Epithelial cell of proximal tubule (primary cell): ENCODE measurements at places on chromosomes 7 and 10. TPM values are rescaled to one million over a fixed set of nuclear protein-coding genes. Genes with fewer than 3 reads are reported as not detected.
A peak's percentile ranks its signal among the peaks of the same experiment; 100 is the strongest.

GRCh38 chr10:36780158-36780557, 345.2 kb upstream of the ANKRD30A start:
- DNase-seq, result no peak

DNA sequence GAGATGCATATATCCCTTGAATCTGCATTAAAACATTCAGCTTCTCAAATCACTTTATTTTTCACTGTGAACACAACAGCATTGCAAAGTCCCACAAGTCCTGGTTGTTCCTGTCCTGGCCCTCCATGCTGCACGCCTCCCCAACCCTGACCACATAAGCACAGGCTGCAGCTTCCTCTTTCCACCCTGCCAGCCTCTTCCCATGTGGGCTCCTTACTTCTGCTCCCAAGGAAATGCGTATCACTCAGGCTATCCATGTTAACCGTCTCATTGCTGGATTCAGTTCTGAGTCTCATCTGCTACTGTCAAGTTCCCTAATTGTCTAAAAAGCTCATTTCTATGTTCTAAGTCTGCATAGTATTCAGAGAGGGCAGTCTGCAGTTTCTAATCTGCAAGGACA, 89.7 kb upstream of the ZPBP start:
- DNase-seq, result no peak

DNA sequence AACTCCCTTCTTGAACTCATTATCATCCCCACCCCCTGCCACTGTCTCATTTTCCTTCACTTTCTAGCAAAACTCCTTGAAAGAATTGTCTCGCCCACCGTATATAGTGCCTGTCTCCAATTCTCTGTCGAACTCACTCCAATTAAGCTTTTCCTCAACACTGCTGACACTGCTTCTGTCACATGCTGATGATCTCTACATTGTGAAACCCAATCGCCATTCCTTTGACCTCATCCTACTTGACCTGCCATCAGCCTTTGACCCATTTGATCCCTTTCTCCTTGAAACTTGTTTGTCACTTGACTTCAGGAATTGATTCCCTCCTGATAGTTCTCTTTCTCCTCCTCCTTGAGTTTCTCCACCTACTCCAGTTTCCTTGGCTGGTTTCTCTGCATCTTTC, 54.8 kb downstream of the CCDC71L start:
- no peak for DNase-seq

GRCh38 chr10:89869180-89869579, 167.8 kb downstream of the KIF20B start:
- no peak for DNase-seq

- no peak for DNase-seq
Observed at GRCh38 chr7:1864161-1864940, 194.3 kb downstream of the ELFN1 start.

TRPV6 gene
- total RNA-seq, result 0.06 and 0.29 TPM in 2 replicates

TRDMT1 gene
- total RNA-seq, result 3.1 and 4.6 TPM in 2 replicates

- no peak for DNase-seq
Observed at GRCh38 chr7:111690364-111691111, 128.2 kb upstream of the IMMP2L start.

DNA sequence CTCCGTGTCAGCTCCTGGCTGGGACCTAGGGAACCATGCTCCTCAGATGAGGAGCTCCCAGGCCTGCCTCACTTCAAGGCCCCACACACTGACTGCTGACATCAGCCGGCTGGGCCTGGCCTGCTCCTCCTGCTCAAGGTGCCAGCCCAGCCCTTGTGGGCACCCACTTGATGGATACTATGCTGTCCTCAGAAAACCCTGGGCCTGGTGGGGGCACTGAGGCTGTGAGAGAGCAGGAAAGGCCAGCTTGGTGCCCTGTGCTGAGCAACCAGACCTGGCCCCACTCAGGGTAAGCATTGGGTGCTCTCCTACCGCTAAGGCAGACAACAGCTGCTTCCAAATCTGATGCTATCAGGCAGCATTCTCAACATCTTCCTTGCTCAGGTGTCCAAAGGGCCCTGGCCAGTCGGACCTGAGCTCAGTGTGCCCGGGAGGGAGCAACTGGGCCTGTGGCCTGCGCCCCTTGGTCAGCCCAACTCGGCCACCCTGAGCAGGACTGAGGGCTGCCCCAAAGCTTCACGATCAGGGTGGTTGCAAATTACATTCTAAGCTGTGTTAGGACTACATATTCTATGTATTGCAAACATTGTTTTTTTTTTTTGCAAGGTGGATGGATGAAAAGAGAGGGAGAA, 21.9 kb upstream of the ANTXRL start:
- no peak for DNase-seq

DNA sequence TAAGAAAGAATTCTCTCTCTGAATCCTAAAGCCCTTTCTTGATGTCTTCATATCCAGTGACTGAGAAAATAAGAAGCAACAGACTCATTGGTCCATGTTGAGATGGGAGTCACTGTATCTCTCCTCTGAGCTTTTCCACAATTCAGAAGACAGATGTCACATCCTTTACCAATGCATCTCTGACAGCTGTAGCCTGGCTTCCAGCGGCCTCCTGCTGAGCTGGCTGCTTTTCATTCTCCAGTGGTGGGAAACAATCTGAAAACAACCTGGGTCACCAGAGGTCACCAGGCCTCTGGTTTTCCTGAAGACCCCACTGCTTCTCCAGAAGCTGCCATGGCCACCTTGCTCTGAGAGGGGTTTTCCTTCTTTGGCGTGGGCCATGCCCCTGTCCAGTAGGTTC, 18.3 kb upstream of the RPA3 start:
- DNase-seq, result no peak

AFAP1L2 gene
- total RNA-seq, result 9.6 and 14.2 TPM in 2 replicates

SLC26A3 gene
- total RNA-seq, result not detected in 2 replicates

GRCh38 chr7:28729281-28729680, 228.8 kb downstream of the TRIL start:
- no peak for DNase-seq

DNA sequence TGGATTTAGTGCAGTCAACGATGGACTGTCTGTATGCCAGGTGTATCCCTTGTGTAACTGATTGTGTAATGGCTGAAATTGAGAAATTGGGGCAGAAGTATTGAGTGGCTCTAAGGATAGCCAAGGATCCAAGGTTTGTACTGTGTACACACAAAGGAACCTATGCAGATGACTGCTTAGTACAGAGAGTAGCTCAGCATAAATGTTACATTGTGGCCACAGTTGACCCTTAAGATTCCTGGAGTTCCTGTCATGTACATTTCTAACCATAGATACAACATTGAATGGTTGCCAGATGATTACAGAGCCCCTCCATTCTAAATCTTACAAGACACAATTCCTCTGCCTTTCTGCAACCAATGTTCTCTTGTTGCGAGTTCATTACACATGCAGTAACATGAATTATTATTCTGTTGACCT, 25.3 kb downstream of the CCDC126 start:
- no peak for DNase-seq

TRIM24 gene
- 17.4 and 21.4 TPM in 2 replicates for total RNA-seq

TAS2R41 gene
- not detected in 2 replicates for total RNA-seq

GRCh38 chr7:37150180-37150579, 298.5 kb downstream of the ELMO1 start:
- DNase-seq, result no peak

DNA sequence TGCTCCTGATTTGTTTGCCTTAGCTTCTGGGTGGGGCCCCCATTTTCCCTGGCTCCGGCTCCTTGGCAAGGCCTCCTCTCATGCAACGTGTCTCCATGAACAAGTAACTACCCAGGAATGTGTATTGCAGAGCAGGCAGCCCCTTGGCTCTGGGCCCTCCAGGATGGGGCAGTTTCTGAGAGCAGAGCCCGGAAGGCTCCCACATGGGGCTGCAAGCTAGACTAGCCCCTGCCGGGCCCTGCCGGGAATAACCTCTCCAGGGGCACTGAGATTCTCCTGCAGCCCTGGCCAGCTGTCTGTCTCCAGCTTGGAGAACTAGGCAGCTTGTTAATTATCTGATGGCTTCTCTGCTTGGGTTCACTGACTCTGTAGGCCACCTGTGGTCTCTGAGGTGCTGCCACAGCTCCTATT, 184.0 kb upstream of the INHBA start:
- DNase-seq, result no peak

GRCh38 chr10:103145046-103145445, 48.0 kb downstream of the NT5C2 start:
- DNase-seq, result no peak

ABCB1 gene
- total RNA-seq, result 9.3 and 13.3 TPM in 2 replicates

UCMA gene
- not detected in 2 replicates for total RNA-seq

AZGP1 gene
- total RNA-seq, result not detected in 2 replicates

SLC39A12 gene
- total RNA-seq, result not detected in 2 replicates

- no peak for DNase-seq
Observed at GRCh38 chr10:24652381-24652957, 71.2 kb downstream of the ARHGAP21 start.

MGAM2 gene
- total RNA-seq, result not detected in 2 replicates

TRPV5 gene
- total RNA-seq, result not detected in 2 replicates

DNA sequence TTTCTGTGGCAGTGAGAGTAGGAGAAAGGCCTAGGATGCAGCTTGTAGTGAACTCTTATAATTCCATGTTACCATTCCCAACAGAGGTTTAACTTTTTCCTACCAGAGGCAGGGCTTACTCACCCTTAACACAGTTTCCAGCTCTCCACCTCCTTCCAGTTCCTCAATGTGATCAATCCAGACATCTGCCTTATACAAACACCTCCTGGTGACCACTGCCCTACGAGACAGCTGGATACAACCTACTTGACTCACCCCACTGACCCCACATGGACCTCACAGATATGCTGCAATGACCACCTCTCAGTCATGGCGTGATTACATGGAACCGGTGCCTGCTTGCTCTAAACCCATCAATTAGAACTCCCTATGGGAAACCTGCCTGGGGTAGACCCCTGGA, 326.5 kb downstream of the TNS3 start:
- no peak for DNase-seq

DNA sequence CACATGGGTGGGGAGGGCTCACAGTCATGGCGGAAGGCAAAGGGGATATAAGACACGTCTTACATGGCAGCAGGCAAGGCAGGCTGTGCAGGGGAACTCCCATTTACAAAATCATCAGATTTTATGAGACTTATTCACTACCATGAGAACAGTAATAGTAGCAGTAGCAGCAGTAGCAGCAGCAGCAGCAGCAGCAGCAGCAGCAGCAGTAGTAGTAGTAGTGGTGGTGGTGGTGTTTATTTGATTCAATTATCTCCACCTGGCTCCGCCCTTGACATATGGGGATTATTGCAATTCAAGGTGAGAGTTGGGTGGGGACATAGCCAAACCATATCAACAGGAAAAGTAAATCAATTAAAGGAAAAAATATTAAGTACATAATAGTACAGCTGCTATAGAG, 184.7 kb downstream of the LRMDA start:
- no peak for DNase-seq

DNA sequence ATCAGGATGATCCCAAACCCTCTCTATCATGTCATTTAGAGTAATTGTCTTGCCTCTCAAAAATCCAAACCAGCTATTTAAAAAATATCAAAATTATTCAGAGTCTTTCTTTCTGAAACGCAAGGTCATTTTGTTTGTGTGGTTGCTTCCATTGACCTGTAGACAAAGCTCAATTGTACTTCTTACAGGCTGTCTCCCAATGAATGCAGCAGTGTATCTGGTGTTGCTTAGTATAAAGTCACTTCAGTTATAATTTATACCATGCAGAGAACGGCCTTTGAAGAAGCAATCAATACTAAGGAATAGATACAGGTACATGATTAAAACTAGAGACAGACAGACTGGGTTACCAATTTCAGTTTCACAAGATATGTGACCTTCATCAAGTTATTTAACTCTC, 80.9 kb downstream of the DOCK4 start:
- no peak for DNase-seq

GRCh38 chr7:55548295-55548731, 24.0 kb downstream of the VOPP1 start:
- no peak for DNase-seq

OPN4 gene
- total RNA-seq, result not detected in 2 replicates

GRCh38 chr7:37765872-37766525, 82.4 kb upstream of the NME8 start:
- DNase-seq, result no peak

GNGT1 gene
- total RNA-seq, result not detected in 2 replicates

OTUD1 gene
- total RNA-seq, result 4.7 and 6.2 TPM in 2 replicates

DNA sequence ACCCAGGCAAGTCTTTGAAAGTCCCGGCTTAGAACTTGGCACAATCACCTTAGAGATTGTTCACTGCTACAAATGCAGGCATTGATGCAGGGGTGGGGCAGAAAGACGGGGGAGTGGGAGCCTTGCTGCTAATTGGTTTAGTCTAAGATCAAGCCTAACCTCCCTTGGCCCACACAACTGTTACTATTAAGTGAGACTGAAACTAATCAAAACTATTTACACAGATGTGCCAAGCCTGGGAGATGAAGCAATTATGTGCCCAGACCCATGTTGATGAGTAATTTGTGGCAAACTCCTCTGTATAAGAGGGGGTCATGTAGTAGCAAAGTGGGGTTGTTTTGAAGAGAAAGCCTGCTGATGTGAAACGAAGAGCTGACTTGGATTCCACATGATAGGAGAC, 178.2 kb upstream of the ITGB1 start:
- DNase-seq, result peak; percentile 89

DNA sequence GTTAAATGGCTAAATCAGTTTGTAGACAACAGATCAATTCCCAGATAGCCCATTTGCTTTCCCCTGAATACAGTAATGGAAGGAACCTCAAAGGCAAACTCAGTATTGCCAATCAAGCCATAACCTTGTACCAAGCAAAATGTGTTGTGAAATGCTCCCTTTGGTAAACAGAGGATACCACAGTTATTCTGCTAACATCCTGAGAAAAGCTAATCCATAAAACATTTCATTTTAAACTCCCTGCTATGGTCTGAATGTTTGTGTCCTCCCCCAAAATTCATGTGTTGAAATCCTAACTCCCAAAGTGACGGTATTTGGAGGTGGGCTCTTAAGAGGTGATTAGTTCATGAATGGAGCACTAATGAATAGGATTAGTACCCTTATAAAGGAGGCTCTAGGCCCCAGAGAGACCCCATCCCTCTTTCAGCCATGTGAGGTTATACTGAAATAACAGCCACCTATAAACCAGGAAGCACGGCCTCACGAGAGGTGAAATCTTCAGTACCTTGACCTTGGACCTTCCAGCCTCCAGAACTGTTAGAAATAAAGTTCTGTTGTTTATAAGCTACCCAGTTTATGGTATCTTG, 89.3 kb upstream of the RNF148 start:
- no peak for DNase-seq

DNA sequence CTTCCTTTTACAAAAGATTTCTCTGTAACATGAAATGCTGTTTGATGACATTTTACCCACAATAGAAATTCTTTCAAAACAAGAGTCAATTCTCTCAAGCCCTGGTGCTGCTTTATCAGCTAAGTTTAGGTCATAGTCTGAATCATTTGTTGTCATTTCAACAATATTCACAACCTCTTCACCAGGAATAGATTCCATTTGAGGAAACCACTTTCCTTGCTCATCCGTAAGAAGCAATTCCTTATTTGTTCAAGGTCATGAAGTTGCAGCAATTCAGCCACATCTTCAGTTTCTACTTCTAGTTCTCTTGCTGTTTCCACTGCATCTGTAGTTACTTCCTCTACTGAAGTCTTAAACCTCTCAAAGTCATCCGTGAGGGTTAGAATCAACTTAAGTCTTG, 315.3 kb downstream of the TYW1 start:
- DNase-seq, result no peak
